NCI-H1930 (cell line): ENCODE measurements at places on chromosomes 4 and X.

- DNase-seq: no peak
Observed at GRCh38 chrX:10071451-10072144, 85.2 kb upstream of the CLCN4 start.

DNA sequence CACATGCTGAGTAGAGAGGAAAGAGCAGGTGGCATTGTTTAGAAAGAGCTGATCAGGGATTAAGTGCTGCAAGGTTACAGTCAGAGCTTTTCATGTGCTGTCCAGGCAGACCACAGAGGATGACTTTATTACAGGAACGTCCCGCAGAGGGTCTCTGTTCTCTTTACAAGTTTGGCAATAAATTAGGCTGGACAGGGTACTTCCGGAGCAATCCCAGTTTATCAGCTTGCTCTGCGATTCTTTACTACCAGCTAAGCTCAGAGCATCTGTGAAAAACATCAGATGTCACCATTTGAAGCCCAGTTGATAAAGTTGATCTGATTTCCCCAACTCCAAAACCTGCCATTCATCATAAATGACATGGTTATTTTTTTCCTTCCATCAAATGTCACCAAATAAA, 633.1 kb downstream of the NLGN4X start:
- DNase-seq: no peak

- DNase-seq: no peak
Observed at GRCh38 chr4:125112536-125112935, 202.2 kb upstream of the FAT4 start.

DNA sequence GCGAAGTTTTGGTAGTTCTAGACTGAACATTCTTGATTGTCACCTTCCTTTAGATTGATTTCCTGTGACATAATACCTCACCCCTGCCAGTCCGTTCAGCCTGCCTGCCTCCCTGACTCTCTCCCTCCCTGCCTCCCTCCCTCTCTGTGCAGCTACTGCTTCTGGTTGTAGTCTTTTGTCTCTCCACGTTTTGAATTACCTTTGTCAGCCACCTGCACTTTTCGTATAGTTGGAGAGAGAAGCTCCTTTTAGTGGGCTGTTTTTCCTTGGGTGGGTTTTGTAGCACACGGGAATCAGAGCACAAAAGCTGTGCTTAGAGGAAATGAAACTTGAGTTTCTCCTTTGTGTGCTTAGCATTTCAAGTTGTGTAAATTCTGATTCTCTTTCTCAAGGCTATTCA, 32.6 kb upstream of the MSMO1 start:
- no peak for DNase-seq

DNA sequence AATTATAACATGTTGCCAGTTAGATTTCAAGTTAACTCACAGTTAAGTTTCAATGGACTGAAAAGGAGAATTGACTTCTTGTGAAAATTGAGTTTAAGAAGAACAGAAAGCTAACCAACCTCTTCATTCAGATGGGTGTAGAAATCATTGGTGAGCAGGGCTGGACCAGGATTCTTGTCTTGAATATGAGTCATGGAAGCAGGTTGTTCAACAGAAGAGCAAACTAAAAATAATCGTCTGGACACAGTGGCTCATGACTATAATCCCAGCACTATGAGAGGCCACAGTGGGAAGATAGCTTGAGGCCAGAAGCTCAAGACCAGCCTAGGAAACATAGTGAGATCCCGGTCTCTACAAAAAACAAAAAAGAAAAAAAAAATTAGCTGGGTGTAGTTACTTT, 98.2 kb downstream of the ARSJ start:
- DNase-seq: no peak

DNA sequence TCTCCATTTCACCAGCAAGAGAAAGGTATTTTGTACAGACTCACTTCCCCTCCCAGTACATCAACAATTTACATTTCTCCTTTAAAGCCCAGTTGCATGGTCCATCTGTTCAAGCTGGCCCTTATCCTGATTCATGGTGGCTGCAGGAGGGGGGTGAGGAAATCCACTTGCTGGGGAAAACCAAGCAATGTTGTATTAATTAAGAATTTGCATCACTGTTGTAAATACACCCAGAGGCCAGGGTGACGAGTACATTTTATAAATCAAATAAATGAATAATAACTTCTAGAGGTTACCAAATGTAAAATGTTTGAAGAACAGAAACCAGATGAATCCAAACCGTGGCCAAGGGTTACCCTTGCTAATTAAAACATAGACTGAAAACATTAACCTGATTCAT, 395.9 kb upstream of the INTU start:
- no peak for DNase-seq

DNA sequence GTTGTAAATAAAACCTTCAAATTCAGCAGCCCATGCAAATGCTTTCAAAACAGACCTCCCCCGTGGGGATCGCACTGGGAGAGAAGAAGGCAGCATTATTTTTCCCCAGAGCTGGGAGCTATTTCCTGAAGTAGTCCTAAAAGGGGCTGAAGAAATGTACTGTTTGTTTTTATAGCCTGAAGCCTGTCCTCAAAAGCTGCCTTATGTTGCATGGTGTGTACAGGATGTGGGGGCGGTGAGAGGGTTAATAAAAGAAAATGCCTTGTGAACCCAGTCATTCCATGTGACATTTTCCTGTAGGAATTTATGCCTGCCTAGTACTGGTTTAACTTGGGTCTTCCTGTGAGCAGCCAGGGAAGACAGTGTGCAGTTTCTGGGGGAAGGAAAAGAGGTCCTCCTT, 144.1 kb downstream of the SOWAHB start:
- DNase-seq: no peak

DNA sequence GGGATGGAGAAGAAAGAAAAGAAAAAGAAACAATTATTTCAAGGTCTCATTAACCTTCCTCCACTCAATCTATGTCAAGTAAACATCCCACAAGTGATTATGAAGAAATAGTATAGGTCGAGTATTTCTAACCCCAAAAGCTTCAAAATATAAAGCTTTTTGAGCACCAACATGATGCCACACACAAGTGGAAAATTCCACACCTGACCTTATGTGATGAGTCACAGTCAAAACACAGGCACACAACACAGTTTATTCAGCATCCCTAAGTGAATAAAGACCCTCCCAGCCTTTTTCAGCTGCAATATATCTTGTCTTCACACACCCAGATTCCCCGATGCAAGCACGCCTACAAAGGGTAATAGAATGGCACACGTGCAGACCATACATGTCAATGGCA, 51.7 kb upstream of the VEGFC start:
- DNase-seq: no peak

GRCh38 chr4:113674733-113675132, 86.8 kb downstream of the CAMK2D start:
- no peak for DNase-seq

DNA sequence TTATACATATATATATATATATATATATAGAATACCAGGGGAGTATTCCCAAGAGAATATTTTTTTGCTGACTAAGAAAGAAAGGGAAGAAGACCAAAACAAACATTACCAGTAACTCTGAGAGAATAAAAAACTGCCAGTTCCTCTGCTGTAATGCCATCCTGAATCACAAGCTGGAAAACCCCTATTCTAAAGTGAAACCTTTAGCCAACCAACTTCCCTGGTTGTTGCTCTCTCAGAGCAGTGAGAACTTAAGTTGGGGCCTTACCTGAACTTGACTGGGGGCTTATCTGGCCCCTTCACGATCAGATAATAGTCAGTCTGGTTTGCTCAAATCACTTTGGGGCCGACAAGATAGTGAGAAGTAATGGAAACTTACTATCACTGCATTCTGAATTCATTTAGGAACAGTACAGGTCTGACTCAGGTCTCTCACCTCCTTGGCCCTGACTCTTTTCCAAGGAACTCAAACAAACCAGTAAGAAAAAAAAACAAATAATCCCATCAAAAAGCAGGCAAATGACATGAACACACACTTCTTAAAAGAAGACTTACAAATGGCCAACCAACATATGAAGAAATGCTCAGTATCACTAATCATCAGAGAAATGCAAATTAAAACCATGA, 62.5 kb downstream of the CD40LG start:
- no peak for DNase-seq

- DNase-seq: no peak
Observed at GRCh38 chr4:7134737-7135388, 57.5 kb upstream of the SORCS2 start.

- no peak for DNase-seq
Observed at GRCh38 chr4:135434936-135435335, 1233.3 kb upstream of the PABPC4L start.
